ENCODE measurements at places on chromosomes 6 and 20.

DNA sequence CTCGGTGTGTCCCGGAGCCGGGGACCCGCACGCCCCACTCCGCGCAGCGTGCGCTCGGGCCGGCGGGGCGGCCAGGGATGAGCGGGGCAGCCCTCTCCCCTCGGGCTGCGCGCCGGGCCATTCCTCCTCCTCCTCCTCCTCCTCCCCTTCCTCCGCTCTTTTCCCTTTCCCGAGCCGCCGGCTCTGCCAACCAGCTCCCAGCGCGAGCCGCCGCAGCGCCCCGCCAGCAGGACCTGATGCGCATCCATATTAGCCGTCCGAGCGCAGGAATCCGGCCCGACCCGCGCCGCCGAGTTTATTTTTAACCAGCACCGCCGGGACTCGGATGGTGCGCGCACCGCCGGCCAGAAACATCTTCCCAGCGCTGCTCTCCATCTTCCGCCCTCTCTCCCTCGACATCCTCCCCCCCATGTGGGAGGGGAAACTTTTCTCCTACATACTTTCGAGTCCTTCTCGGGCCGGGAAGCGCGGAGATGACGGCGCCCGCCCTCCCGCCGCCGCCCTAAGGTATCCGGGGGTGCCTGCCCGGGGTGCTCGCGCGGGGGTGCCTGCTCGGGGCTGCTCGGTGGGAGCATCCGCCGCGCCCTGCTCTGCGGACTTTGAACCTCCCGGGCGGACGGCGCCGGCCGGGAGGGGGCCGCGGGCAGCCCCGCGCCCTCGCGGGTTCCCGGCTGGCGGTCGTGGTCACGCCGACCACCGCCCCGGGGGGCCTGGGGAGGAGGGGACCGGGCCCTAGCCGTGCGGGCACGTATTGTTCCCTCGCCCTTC lies 619 bp downstream of the RREB1 start:
- DNase-seq = peak; percentile 29

GRCh38 chr6:36766399-36766945 lies 68.8 kb downstream of the RAB44 start:
- no peak for DNase-seq

GRCh38 chr6:112087136-112087911 lies at the start of the genes FAM229B and TUBE1:
Gene FAM229B (plus strand): TSS chr6:112087591. CDS start chr6:112099284, 11,693 bp downstream.
Gene TUBE1 (minus strand): TSS chr6:112087482. CDS start chr6:112087434, 48 bp downstream.
- peak; percentile 77 for DNase-seq

DNA sequence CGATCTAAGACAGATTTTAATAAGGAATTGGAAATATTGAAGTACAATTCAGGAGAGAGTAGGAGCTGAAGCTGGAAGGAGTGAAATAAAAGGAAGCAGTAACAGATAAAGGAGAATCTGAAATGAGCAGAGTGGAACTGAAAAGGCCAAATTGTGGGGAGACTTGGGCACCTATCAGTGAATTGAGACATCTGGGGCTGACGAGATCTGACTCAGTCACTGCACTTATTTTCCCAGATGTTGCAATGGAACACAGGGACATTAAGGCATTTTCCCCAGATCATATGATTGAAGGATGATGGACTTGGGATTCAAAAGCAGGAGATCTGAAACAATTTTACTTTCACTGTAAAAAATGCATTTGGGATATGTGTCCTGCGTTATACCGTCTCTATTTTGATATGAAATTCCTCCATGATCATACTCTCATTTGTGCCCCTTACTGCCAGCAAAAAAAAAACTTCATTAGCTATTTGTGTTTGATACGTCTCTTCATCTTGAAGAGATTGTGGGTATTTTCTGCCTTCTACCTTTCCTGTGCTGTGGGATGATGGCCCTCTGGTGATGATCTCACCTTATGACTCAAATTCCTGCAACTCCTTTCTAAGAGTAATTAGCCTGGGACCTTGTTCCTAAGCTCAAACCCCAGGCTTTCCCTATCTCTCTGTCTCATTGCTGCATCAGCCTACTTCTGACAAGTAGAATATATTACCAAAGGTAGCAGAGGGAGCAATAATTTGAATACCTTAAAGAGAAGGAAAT lies 278.5 kb upstream of the MAN1A1 start:
- no peak for DNase-seq

- no peak for DNase-seq
These were observed 75.2 kb downstream of the WDR27 start for GRCh38 chr6:169626649-169627048.

DNA sequence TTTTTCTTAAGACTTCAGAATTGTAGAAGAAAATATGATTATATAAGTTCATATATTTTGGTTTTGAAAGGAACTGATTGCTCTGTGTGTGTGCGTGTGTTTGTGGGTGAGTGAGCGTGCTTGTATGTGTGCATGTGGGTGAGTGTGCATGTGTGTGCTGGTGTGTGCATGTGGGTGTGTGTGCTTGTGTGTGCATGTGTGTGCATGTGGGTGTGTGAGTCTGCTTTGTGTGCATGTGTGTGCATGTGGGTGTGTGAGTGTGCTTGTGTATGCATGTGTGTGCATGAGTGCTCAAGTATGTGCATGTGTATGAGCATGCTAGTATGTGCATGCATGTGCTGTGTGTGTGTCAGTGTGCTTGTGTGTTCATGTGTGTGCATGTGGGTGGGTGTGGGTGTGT lies 238.5 kb downstream of the CDC5L start:
- no peak for DNase-seq

DNA sequence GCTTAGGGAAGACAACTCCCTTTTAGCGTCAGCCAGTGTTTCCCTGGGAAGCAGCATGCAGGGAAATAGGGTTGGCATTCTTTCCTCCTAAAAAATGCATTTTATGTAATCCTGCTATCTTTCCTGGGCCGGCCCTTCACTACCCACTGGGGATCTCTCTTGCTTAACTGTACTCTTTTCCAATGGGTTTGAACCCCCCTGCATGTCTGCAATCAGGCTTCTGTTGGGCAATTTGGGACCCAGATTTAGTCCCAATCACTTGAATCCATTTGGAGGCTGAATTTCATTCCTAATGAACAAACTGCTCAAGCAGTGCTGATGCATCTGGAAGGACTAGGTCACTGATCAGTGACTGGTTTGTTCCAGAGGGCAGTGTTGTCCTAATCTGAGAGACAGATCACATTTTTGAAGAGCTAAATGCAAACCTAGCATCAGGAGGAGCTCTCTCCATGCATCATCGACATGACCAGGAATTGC lies 152.0 kb downstream of the TSHZ2 start:
- DNase-seq = no peak

DNA sequence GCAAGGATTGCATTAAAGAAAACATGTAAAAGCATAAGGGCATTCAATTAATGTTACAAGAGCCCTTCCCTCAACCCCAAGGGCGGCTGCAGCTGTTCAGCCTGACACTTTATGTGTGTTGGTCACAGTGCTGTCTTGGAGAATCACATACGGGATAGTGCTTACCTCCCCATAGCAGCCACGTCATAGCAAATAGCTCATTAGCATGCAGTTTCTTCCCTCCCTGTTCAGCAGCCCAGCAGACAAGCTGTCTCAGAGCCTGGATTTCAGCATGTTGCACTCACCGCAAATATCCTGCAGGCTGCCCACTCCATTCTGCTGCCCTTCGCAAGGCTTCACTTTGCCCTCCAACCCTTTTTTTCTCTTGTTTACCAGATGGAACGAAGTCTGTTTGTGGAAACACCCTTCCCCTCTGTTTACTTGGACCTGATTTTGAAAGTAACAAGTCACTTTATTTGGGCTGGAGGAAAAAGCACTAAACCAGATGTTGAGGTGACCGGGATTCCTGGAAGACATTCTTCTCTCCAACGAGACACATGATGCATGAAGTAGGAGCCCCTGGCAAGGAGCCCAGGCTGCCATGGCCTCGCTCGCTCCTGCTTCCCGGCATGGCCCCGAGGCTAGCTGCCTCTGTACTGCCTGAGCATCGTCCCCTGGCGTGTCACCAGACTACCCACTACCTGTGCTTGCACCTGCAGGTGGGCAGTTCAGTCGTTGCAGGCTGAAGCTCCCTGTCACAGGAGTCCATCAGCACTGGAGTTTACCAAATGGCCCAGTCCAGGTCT lies 151.6 kb upstream of the GMDS start:
- no peak for DNase-seq

DNA sequence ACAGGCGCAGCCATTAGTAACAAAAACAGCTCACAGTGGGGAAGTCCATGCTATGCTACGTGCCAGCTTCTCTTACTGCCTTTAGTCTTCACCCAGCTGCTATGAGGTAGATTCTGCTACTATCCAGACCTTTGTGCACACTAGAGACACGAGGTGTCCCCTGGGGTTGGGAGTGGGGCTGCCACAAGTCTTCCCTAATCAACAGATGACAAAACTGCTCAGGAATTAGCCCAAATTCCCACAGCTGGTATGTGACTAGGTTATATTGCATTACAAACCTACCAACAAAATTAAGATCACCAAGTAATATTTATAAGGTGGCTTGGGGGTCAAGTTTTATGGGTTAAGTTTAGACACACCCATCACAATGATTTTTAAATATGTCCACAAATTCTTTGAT lies 63.3 kb downstream of the PSMB1 start:
- no peak for DNase-seq

- DNase-seq = no peak
These were observed 12.8 kb downstream of the UNC93A start for GRCh38 chr6:167303675-167304625.

Data from activated CD4-positive, CD25-positive, alpha-beta regulatory T cell (primary cell).